Hematopoietic multipotent progenitor cell treated with erythropoietin and hydrocortisone succinate and interleukin-3 and kit ligand, for 4 days (in vitro differentiated cells): ENCODE measurements at places on chromosomes 1 and 21.

DNA sequence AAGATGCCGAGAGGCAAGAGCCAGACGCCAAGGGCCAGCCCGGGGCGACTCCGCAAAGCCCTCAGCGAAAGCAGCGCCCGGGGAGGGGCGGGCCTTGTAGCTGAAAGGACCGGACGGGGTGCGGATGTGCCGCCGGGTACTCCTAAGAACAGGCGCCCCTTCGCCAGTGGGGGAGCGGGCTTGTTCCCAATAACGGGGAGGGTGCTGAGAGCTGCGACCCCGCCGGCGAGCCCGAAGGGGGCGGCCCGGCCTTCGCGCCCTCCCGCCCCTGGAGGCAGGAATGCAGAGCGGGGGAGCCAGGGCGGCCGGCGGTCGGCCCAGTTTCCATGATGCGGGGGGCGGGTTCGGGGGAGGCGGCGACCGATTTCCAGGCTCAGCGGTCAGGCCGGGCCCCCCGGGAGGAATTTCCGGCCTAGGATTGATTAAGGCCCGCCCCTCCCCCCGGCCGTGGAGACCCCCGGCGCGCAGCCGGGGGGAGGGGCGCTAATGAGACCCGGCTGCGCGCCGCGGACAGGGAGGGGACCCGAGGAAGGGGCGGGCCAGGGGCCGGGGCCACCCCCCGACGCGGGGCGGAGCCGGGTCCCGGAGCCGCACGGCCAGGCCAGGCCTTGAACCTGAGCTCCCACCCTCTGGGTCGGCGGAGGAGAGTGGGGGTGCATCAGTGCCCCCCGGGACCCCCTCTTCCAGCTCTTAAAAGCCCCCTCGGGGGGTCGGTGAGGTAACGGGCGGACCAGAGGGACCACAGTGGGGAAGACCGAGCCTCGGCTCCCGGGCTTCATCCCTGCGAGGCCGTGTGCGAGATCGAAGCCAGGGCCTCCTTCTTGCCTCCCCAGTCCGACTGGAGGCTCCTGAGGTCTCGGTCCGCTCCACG lies 898 bp upstream of the TMEM200B start:
- peak; percentile 75 for DNase-seq

GRCh38 chr21:14562959-14563358 lies 16.8 kb upstream of the SAMSN1 start:
- no peak for DNase-seq

DNA sequence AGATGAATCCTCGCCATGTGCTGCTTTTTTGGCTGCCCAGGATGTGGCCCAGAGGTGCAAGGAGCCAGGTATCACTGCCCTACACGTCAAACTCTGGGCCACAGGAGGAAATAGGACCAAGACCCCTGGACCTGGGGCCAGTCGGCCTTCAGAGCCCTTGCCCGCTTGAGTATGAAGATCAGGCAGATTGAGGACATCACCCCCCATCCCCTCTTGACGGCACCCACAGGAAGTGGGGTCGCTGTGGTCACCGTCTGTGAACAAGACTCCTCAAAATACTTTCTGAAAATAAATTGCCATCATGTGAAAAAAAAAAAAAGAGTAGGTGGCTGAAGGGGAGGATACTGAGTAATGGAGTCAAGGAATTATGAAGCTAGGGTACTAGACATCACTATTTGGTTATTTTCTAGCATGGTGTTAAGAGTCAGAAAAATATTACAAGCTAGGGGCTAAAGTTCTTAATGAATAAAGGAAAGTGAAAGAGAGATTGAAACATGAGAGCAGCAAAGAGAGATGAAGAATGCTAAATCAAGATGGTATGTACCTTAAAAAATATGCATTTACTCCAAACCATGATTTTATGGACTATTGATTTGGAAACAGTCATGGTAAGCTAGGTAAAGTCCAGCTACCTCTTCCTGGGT lies 84.9 kb downstream of the CLEC20A start:
- no peak for DNase-seq

DNA sequence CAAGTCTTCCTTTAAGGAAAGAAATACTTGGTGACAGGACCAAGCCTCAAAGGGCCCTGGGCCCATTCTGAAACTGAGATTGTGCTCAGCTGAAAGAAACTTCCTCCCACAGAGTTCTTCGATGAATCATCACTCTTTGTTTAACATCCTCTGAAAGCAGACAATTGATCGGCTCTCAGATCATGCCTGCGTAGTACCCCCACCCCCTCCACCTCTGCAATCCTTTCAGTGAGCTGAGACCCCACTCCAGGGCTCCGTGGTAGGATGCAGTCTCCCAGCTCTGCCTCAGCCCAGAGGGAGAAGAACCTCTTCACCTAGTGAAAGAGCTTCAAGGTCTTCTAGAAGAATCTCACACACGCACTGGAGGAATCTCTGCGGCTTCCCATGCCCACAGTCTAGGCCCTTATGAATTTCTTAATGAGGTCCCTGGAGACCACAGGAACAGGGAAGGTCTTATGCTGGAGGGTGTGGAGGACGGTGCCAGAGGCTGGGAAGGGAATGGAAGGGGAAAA lies 104.9 kb upstream of the SOD1 start:
- no peak for DNase-seq

DNA sequence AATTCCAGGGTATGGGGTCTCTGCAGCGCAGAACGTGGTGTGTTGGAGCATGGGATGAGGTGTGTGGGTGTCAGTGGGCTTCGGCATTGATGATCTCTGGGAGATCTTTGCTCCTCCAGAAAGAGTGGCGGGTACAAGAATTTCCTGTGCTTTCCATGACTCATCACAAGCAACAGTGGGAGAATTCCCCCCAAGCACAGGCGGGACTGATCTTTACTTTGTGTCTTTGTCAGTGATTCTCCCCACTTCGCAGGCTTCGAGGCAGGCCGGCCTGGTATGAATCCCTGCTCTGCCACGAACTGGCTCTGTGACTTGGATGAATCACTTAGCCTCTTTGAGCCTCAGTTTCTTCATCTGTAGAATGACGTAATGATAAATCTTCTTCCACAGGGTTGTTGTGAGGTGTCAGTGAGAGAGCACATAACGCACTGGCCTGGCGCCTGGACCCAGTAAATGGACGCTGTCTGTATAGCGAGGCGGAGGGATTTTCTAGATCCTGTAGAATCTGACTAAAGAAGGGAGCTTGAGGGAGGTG lies 2.0 kb downstream of the OPRD1 start:
- DNase-seq, result no peak

DNA sequence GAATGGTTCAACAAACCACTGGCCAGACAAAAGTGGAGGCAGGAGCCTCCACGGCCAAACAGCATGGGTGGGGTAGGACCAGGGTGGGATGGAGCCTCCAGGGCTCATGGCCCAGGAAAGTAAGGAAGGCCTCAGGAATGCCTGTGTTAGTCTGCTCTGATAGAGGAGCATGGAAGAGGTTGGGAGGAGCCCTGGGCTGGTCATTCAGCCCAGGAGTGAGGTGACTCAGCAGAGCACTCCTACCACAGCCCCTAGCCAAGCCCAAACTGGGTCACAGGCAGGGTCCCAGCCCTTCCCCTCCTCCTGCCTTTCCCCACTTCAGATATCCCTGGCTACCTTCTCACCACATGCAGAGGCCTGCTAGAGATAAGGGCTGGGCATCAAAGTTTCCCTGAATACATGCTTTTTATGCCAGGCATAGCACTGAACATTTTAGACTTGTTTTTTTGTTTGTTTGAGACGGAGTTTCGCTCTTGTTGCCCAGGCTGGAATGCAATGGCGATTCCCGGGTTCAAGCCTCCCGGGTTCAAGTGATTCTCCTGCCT lies 3.1 kb upstream of the SHISA4 start:
- peak; percentile 84 for DNase-seq

DNA sequence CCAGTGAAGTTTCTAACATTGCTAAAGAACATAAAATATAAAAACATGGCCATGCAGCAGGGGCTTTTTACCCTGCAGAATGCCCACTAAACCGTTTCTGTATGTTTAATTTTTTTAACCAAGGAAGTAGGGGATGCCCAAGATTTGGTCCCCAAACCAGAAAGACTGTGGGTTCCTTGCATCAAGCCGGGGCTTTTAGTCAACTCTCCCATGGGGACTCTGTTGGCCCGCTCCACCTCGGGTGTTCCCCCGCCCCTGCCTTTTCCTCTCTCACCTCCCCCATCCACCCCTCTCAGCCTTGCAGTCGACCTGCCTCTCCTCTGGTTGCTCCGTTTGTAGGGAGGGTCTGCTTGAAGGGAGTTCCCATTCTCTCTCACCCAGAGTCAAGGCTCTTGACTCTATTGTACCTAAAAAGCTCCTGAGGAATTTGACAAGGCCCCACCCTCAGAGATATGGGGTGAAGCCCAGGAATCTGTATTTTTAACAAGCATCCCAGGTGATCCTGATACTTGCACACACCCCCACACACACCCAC lies 117.5 kb downstream of the TOMM20 start:
- DNase-seq, result no peak

DNA sequence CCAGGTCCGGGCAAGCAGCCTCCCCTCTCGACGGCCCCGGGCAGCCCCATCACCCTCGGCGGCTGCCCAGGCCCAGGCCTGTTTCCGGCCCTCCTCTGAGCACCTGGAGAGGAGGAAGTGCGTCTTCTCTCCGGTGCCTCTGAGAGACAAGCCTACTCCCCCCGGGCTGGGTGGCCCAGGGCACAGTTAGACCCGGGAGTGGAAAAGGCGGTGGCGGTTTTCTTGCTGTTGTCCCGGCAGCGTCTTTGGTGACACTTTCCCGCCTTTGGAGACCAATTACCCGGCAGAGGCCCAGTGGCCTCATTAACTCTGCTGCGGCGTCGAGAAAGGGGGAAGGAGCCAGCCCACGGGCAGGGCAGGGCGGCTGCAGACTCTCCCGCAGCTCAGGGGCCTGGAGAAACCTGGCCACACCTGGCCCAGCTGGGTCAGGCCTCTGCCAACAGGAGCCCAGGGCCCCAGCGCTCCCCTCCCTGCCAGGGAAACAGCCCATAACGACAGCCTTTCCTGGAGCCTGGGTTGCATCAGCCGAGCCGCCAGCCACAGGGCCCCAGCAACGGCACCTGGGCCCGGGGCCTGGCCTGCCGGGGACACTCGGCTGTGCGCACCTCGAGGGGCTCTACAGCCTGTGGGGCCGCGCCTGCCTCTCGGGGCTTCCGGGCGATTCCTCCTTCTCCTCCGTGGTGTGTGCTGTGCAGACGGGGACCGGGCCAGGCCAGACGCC lies 28.4 kb upstream of the C1orf159 start:
- peak; percentile 68 for DNase-seq

DNA sequence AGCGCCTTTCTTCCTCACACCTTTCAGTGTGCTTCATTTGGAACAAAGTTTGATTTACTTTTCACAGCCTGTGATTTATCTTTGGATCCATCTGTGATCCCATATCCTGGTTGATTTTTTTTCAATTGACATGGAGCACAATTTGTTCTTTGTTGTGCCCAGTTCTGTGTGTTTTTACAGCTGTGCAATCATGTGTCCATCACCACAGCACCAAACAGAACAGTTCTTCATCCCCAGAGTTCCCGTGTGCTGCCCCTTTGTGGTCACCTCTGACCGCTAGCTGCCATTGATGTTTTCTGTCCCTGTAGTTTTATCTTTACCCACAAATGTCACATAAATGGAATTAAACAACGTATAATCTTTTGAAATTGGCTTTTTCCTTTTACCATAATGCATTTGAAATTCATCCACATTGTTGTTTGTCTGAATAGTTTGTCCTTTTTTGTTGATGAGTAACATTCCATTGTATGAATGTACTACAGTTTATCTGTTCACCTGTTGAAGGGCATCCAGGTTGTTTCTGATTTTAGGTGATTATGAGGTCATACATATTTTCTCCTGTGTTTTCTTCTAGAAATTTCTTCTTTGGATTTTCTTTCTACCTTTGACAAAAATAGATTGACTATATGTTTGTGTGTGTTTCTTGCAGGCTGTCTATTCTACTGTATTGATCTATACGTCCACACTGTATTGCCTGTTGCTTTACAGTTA lies 17.4 kb downstream of the MIGA1 start:
- peak; percentile 12 for DNase-seq

- no peak for DNase-seq
Measured at GRCh38 chr1:153869486-153869885, 53.3 kb downstream of the GATAD2B start.

DNA sequence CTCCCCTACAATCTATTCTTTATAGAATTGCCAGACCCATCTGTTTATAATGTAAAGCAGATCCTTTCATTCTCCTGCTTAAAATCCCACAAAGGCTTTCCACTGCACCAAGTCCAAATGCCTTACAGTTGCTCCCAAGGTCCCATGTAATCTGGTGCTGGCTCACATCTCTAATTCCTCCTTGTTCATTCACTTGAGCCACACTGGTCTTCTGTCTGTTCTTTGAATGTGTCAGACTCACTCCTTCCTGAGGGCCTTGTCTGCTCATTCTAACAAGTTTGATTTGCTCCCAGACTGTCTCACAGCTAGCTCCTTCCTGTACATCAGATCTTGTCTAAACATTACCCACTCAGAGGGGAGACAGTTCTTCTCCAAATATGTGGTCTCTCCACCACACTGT lies 38.9 kb downstream of the ALG14 start:
- no peak for DNase-seq

DNA sequence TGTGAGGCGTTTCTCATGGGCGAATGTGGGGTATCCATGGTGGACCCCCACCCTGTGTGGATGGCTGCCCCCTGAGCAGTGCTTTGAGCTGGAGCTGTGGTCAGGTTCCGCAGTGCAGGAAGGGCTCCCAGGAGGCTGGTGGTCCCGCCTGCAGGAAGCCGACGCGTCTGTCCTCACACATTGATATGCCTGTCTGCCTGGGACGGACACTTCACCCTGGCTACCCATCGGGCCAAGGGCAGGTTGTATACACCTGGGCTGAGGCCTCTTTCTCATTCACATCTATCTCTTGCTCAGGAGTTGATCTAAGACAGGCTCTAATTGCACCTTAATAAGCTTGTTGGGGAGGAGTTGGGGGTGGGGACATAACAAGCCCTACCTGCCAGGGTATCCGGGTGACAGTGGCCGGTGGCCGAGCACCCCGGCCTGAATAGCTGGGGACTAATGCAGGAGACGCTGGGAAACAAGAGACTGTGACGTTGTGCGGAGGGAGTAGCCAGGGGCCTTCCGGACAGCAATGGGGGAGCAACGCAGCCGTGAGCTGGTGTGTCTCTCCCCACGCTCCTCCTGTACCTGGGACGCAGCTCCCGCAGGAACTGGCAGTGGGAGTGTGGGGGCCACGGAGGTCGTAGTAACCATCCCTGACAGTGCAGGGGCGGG lies 21.7 kb downstream of the PDXK start:
- no peak for DNase-seq

GRCh38 chr21:35900539-35900938 lies 159.8 kb downstream of the SETD4 start:
- DNase-seq, result no peak

DNA sequence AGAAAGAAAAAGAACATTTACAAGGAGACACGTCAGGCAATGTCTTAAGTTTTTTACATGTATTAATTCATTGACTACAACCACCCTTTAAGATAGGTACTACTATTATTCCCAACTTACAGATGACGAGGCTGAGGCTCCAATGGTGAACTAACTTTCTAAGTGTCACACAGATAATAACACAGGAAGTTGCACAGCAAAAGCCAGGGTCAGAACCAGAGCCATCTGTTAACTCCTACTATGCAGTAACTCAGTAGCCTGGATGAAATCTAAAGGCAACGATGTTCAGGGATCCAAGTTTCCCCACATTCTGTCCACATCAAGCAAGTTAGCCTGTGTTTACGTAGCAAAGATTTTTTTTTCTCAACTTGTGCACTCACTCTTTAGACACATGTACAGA lies 371.7 kb downstream of the PTPRC start:
- DNase-seq, result peak; percentile 36

- DNase-seq, result no peak
Measured at GRCh38 chr21:30561957-30562356, 843 bp upstream of the KRTAP19-7 start.
